ENCODE measurements at places on chromosomes 2 and 18. TPM values are rescaled to one million over a fixed set of nuclear protein-coding genes. Genes with fewer than 3 reads are reported as not detected.

DNA sequence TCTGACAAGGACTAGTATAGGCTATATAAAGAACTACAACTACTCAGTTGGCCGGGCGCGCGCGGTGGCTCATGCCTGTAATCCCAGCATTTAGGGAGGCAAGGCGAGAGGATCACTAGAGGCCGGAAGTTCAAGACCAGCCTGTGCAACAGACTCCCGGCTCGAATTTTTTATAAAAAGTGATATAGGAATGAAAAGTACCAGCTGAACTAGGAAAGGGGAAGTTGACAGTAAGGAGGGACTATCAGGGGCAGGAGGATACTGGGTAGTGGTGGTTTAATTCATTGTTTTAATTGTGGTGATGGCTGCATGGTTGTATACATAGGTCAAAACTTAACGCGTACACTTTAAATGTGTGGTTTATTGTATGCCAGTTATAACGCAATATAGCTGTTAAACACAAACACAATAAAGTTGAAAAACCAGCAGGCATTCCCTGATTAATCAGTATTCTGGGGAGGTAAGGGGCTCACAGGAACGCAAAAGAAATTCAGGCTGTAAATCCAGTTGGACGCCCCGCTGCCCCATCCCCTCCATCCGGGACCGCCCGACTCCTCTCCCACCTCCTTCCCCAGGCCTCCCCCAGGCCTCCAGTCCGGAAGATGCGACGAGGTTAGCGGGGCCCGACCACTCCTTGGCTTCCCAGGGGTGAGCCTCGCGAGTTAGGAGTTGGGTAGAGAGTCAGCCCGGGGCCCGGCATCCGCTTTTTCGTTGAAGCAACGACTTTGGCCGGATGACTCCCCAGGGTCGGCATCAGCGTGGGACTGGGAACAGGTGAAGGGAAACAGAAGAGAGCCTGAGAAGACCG lies 746 bp upstream of the POLR1B start:
- ATAC-seq, result peak; percentile 85

GRCh38 chr2:143525402-143525860 lies 396.2 kb downstream of the ARHGAP15 start:
- ATAC-seq, result no peak

The OTOS gene
- total RNA-seq, result not detected

The PRSS56 gene
- not detected for total RNA-seq

- ATAC-seq, result peak; percentile 71
Observed at GRCh38 chr2:176709149-176709951, 440.1 kb downstream of the MTX2 start.

GRCh38 chr2:204061241-204061640 lies 124.7 kb downstream of the ICOS start:
- no peak for ATAC-seq

DNA sequence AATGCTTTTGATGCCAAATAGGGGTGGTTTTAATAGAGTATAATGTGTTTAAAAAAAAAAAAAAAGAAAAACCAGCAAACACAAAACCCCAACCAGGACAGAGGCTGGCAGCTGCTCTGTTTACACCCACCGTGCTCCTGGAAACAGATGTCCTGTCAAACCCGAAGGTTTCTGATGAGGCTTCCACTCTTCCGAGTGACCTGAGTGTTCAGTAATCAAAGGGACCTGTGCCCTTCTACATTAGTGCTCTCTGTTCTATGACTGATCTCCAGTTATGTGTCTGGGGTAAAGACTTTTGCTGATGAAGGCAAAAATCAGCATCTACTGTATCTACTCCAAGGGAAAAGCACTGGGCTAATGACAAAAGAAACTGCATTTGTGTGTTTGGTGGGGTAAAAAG lies 3.5 kb upstream of the KLHL29 start:
- ATAC-seq, result no peak

The PROKR1 gene
- 0.27 TPM for total RNA-seq

GRCh38 chr2:180621941-180622918 lies 358.2 kb upstream of the UBE2E3 start:
- ATAC-seq, result no peak

Measured in gastroesophageal sphincter (tissue), 4 donors.